Right renal cortex interstitium (tissue), 3 donors: ENCODE measurements at places on chromosomes 2 and 18. TPM values are rescaled to one million over a fixed set of nuclear protein-coding genes. Genes with fewer than 3 reads are reported as not detected.

GRCh38 chr2:109487536-109487869 is 126.3 kb downstream of the SEPTIN10 start:
- no peak for DNase-seq

CNDP1 gene
- 1.2 TPM for polyA plus RNA-seq

- DNase-seq: no peak
Observed at GRCh38 chr2:12675352-12675795, 41.4 kb upstream of the TRIB2 start.

MAP3K20 gene
- 30.0 TPM for polyA plus RNA-seq

- DNase-seq: no peak
Observed at GRCh38 chr2:128451084-128452023, 132.7 kb upstream of the HS6ST1 start.

- no peak for DNase-seq
Observed at GRCh38 chr18:48814490-48815178, 136.1 kb downstream of the SMAD7 start.

GRCh38 chr2:179939259-179939658 is 67.8 kb downstream of the CWC22 start:
- no peak for DNase-seq

GRCh38 chr2:109489296-109489695 is 124.5 kb downstream of the SEPTIN10 start:
- DNase-seq: no peak

DNA sequence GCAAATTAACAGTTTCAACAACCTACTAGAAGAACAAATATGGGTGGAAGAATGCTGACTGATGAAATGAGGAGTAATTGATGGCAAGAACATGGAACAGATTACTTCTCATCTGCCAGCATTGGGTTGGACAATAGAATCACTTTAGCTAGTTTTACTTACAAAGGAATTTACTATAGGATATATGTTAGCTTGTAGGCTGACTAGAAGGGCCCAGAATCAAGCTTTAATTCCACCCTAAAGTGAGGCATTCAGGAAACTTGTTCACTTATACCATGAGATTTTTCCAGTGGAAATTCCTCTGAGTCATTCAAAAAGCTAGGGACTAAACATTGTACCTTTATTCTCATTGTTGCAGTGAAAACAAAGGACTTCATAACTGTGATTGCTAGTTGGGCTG is 5.0 kb upstream of the ZSWIM2 start:
- DNase-seq: no peak

ICA1L gene
- polyA plus RNA-seq: 13.3 TPM

GRCh38 chr2:73134471-73134870 is 21.7 kb upstream of the RAB11FIP5 start:
- no peak for DNase-seq

DNA sequence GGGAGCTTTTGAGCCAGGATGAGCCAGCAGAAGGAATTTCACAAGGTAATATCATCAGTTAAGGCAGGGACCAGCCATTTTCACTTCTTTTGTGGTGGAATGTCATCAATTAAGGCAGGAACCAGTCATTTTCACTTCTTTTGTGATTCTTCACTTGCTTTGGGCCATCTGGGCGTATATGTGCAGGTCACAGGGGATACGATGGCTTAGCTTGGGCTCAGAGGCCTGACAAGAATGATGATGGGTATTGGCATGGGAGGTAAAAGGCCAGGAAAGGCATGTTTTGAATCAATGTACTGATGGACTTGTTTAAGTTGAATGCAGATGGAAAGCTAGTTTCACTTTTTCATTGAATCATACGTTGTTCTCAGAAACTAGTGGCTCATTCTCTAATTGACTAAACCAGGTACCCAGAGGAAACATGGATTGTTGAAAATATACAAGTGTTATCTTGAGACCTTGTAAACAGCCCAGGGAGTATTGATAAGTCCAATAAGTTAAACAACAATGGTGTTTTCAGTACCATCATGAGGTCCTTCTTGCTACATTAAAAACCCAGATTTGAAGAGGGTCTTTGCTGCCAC is 1672.5 kb upstream of the DDX18 start:
- no peak for DNase-seq

HOXD13 gene
- polyA plus RNA-seq: 0.11 TPM

SERPINB5 gene
- polyA plus RNA-seq: not detected

GRCh38 chr2:58645017-58645416 is 403.9 kb upstream of the FANCL start:
- no peak for DNase-seq
